ENCODE measurements at places on chromosomes 16 and 17.

- no peak for DNase-seq
These were observed 87.2 kb downstream of the LITAF start for GRCh38 chr16:11499295-11500089.

GRCh38 chr17:13688716-13689115, 87.0 kb upstream of the HS3ST3A1 start:
- DNase-seq, result no peak

DNA sequence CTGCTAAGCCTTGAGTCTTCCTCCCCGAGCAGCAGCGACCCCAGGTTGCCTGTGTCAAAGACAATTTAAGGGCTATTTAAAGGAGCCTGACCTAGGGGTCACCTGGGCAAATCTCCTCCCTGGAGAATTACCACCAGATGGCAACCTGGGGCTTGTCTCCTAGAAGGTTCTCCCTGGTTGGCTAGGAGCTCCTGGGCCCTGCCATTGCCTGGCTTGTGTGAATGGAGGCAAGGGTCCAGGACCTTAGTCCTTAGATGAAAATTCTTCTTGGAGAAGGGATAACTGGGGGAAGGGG, 51.3 kb upstream of the TAC4 start:
- no peak for DNase-seq

- no peak for DNase-seq
These were observed 43.7 kb upstream of the NFAT5 start for GRCh38 chr16:69522041-69522578.

DNA sequence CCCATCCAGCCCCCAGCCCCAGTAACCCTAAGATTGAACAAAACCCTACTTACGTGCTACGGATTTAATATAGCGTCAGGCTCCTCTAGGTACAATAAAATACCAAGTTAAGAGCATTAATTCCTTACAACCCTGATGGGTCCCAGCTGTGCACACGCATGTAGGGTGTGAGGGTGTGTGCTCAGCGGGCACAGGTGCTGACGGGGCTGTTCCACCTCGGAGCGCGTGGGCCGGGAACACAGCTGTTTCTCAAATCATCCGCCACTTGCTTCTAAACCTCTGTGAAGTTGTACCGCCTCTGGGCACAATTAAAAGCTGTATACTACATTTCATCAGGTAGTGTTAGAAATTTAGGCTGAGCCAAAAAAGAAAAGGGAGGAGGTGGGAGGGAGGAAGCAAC, 478.6 kb downstream of the MAF start:
- DNase-seq, result no peak

GRCh38 chr17:50918933-50919296, 52.8 kb upstream of the TOB1 start:
- DNase-seq, result no peak

DNA sequence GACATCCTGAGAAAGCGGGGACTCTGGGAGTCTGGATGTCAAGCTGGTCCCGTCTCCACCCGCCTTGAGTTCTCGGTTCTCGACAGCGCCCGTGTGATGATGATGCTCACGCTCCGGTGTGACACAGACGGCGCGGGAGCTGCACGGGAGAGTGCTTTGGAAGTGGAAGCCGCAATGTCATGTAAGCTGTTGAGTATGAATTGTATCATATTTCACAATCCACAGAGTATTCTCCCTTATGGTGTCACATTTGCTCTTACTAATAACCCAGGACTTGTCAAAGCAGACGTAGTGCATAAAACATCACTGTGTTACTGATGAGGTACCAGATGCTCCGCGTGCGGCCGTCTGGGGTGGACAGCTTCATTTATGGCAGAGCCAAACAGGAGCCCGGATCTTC, 217.5 kb upstream of the CHMP6 start:
- DNase-seq, result no peak

DNA sequence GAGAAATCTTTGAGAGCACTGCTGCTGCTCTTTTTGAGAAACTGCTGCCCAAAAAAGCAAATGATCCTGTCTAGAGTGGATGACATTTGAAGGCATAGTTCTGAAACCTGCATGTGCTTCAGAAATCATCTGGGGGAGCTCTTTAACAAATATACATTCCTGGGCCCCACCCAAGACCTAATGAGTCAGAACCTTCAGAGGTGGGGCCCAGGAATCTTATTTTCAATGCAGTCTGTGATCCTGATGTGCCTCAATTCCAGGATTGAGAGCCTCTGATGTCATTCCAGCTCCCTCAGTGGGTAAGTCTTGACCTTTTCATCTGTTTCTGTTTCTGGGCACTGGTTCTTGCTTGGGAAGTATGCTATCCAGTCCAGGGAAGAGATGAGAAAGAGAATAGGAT, 42.3 kb downstream of the HNF1B start:
- no peak for DNase-seq

GRCh38 chr17:7217113-7217987, 2.3 kb downstream of the DLG4 start:
- DNase-seq, result peak; percentile 46

GRCh38 chr17:16439303-16439791, 24.0 kb downstream of the TRPV2 start:
- DNase-seq, result no peak

DNA sequence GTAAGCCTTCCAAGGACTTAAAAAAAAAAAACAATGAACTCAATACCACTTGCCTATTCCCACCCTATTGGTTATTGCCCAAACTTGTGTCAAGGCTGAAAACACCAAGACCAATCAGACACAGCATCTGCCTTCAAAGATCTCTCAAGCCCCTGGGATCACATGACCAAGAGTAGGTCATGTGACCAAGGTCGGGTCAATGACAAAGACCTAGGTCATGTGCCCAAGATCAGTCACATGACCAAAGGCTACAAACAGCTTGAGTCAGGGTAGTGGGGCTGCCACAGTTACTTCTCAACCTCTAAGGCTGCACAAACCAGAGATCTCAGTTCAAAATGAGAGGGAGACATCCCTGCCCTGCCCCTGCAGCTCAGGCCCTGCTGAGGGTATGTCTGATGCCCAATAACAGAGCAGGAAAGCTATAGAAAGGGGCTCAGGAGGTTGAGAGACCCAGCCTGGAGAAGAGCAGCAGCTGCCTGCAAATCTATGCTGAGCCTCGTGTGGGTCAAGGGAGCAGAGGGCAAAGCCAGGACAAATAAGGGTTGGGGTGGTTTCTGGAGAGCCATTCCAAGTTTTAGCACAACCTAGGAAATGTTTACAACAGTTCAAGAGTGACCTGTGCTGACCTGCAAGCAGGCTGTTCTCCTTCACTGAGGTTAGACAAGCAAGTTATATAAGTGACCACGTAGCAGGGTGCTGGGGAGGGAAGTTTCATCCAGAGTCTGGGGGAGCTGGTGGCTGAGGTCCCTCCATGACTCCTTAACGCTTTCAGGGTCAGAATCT, 48.8 kb downstream of the PIMREG start:
- no peak for DNase-seq

DNA sequence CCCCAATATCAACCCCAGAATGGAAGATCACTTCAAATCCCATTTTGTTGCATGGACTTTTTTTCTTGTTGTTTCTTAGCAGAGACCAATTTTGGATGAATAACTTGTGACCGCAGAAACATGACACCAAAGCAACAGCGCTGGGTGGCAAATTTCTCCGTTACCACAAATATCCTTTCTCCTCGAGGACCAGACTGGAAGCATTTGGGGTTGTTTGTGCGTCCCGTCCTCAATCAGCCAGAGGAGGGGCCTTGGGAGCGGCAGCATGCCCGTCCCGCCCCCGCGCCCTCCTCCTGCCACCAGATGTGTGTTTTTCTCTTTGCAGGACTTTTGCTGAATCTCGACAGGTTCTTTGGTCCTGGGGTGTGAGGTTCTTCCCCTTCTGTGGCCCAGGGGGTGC, 282.5 kb upstream of the FOXF1 start:
- DNase-seq, result no peak

GRCh38 chr16:57203451-57203850, 17.3 kb downstream of the RSPRY1 start:
- DNase-seq, result no peak
